ENCODE measurements at places on chromosomes 4 and X.

GRCh38 chrX:39730662-39731329 lies 367.0 kb downstream of the BCOR start:
- no peak for DNase-seq

- no peak for DNase-seq
These were observed 74.6 kb downstream of the MXRA5 start for GRCh38 chrX:3271834-3272186.

GRCh38 chr4:90237751-90238530 lies 110.7 kb downstream of the CCSER1 start:
- no peak for DNase-seq

DNA sequence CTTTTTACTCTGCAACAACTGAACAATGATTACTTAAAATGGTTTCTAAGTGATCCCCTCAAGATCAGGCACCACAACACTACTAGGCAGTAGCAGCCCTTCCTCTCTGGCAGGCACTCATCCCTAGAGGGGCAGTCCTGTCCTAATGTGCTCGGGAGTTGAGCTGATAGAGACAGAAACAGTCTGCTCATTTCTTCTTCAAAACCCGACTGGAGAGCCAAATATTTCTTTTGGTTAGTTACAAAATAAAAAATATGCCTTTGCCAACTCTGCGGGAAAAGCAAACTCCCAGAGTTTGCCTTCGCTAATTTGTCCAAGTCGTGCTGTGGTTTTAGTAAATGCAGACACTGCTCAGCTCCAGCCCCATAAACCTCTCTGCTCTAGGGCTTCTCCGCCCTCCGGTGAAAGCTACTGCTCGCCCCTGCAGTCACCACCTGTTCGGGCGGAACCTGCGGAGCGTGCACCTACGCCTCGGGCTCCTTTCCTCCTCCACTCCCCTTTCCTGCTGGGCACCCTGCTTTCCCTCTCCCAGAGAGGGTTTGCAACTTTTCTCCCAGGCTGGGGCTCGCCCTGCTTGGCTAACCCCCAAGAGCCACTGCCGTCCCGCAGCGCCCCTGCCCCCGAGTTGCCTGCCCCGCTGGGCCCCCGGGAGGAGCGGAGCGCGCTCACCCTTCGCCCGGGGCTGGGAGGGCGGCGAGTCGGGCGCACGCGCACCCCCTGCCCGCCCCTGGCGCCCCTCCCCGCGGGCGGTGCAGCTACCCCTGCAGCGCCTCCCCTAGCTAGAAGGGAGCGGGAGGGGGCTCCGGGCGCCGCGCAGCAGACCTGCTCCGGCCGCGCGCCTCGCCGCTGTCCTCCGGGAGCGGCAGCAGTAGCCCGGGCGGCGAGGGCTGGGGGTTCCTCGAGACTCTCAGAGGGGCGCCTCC lies at the start of gene NPNT:
Gene NPNT (plus strand): TSS at position 812 of the 923 bp plus-strand sequence. CDS start 182 bp downstream, outside the sequence.
- DNase-seq = no peak

DNA sequence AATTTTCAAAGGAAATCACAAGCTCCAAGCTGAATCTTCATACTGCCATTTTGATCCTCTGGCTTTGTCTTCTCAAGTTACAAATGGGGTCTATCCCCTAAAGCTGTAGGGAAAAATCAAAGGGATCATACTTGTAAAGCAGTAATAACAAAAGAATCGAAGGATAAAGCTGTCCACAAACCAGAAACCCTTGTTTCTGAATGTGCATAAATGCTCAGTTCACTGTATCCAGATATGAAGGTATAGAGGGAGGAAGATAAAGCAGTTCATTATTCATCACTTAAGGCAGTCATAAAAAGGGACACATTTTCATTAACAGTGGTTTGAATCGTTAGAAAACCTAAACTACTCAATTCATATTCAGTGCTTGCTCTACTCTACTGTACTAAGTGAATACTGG lies 33.2 kb upstream of the RPS6KA6 start:
- no peak for DNase-seq

GRCh38 chr4:57102050-57102624 lies 8.0 kb downstream of the IGFBP7 start:
- DNase-seq = no peak

DNA sequence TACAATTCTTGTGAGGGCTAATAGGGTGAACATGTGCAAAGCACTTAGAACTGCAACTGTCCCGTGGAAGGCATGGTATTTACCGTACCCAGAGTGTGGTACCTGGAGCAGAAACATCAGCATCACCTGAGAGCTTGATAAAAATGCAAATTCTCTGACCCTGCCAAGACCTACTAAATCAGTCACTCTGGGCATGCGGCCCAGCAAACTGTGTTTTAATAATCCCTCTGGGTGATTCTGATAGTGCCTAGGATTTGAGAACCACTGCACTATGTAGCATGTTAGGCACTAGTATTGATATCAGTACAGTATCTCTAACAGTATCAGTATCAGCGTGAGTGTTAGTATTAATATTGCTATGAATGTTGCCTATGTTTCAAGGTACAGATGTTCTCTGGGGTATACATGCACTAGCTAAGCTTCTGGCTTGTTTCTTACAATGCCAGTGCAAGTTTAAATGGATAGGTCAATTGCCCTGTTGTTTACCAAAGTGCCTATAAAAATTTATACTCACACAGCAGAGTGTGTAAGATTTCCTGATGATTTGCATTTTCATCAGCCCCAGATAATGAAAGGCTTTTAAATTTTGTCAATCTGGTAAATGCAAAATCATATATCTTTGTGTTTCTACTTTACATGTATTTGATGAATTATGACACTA lies 354.0 kb downstream of the HS3ST1 start:
- no peak for DNase-seq

DNA sequence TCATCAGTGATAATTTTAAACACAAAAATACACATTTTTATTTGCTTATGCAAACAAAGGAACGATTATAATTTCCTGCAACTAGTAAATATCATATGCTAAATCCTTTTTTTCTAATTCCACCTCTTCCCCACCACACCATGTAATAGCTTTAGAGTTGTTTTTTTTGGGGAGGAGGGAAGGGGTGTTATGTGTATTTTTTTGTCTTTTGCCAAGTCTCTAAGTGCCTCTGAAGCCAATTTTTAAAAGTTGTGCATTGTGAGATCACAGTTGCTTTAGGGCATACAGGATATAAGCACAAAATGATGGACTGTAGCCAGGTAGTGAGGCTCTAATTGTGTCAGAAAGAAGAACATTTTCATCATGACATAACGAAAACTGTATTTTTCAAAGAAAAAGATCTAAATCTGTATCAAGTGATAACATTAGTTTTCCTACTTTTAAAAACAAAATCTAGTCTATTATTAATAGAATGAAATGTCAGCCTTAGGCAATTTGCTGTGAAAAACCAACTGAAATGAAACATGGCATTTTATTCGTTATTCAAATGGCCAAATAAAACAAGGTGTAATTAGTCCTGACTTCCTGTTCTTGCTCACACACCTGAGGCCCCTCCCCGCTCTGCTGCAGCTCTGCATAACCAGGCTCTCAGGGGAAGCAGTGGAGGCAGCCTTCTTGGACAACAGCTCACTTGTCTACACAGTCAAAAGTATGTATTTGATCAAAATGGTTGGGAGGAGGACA lies 157.4 kb downstream of the PALLD start:
- DNase-seq = no peak

All from cortex of kidney (tissue), 1 donor.